ENCODE measurements at places on chromosomes 12 and 14.

- DNase-seq, result no peak
These were observed 43.2 kb downstream of the CCDC88C start for GRCh38 chr14:91374287-91374878.

DNA sequence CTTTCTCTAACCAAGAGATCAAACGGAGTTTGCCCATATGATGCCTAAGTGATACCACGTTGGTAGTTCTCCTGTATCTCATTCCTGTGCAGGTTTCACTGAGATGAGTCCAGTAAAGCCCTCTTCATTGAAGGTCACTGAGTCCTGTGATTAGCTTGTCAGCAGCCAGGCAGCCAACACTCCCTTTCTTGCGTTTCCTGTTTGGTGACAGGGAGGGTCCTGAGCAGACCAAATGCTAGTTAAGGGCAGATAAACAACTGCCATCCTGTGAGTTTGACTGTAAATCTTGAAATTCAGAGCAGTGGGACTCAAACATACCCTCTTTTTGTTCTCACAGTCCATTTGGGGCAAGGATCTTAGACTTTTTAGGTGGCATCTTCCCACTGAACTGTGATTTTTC is 39.4 kb downstream of the ZNF641 start:
- no peak for DNase-seq

DNA sequence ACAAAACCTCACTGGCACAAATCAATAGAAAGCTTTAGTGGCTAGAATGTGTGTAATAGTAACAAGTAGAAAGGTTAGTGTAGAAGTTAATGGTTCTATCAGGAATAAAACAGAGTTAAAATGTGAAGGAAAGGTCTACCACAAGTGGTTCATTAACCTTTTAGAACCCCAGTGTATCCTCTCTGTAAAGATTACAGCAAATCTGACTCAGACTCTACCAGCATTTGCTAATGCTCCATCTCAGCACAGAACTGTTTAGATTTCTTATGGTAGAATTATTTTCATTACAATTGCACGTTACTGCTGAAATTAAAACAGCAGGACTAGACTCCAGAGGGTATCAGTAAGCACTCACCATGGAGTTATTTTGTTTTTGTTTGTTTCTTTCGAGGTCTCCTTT is 609.0 kb upstream of the LMO3 start:
- DNase-seq, result no peak

DNA sequence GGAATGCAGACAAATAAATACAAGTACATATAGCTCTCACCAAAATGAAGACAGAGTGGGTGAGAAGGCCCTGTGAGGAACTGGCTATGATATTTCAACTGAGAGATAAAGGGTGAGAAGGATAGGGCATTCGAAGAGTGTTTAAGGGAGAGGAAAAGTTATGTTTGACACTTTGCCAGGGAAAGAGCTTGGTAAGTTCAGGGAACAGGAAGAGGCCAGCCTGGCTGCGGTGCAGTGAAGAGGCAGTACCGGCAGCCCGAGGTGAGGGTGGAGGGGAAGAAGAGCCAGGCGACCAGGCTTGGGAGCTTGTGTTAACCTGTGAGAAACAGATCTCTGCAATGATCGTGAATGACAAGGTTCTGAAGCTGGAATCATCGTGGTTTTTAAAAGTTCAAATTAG is 84.7 kb upstream of the RFX4 start:
- DNase-seq, result no peak

DNA sequence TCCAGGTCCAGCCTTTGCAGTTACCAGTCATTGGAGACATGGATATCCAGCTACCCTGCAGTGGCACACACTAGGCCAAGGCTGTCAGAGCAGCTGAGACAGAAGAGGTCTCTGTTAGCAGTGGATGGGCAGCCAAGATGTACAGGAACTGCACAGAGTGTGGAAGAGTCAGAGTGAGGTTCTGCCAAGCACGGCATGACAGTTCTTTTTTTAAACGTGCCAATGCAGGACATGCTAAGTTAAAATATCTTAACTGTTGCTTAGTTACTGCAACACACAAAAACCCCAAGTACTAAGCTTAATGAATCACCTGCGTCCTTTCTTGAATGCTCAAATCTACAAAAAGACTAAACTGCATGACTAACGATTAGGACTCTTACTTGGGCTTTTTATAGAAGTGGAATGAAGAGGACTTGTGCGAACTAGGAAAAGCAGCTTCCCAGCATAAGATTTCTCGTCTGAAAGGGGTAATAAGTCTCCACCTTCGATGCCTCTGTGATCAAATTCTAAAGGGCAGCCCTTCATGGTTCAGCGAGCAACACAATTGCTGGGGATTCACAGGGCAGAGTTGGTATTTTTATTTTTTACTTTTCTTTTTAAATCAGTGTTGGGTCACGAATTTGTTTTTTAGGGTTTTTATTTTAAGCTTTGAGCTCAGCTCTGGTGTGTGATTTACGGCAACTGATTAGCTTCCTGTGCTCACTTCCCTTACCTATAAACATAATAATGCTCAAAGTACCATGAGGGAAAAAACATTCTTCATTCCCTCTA is 20.6 kb downstream of the MAPK1IP1L start:
- no peak for DNase-seq

GRCh38 chr14:63277591-63278183 is 41.0 kb downstream of the GPHB5 start:
- DNase-seq, result no peak

DNA sequence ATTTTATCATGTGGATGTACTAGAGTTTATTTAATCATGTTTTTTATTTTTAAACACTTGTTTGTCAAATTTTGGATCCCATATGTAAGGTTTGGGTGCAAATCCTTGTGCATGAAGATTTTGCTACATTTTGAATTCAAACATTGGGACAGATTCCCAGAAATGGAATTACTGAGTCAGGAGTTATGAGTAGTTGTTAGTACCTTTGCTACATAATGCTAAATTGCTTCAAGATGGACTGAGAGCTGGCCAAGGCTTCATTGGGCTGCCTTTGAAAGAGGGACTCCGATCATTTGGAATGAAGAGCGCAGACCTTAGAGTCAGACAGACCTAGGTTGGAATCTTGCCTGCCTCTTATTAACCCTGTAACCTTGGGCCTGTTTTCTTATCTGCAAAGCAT is 154.9 kb upstream of the PWP1 start:
- no peak for DNase-seq

- no peak for DNase-seq
These were observed 230.8 kb upstream of the NPAS3 start for GRCh38 chr14:32707742-32708500.

DNA sequence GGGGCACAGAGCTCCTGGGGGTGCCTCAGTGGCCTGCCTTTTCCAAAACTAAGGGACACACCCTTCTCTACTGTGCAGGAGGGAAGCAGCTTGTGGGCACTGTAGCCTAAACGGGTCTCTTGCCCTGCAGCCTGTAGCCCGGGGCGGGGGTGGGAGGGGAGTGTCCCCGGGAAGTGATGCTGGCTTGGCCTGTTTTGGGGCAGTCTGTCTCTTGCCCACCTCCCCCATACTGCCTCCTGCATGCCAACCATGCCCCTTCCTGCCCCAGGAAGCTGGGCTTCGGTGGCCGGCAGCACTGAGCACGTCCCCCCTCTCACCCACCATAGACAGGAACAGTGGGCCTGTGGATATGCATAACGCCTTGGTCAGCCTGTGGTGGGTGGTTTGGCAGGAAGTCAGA is 43.4 kb downstream of the PRIMA1 start:
- DNase-seq, result no peak

DNA sequence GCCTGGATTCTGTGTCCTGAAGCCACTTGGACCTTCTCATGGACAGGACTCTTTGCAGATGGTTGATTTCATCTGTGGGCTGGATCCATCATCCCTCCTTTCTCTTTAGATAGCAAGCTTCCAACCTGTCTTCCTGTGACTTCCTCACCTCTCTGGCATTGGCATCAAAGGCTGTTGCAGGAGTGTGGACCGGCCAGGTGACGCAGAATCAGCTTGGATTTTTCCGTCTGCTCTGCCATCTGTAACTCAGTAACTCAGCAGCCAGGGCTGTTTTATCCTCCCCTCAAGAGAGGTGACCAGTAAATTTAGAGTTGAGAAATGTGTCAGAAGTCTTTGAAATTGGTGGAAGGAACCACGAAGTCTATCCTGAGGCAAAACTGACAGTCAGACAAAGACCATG is 701.7 kb upstream of the TMEM132C start:
- no peak for DNase-seq

DNA sequence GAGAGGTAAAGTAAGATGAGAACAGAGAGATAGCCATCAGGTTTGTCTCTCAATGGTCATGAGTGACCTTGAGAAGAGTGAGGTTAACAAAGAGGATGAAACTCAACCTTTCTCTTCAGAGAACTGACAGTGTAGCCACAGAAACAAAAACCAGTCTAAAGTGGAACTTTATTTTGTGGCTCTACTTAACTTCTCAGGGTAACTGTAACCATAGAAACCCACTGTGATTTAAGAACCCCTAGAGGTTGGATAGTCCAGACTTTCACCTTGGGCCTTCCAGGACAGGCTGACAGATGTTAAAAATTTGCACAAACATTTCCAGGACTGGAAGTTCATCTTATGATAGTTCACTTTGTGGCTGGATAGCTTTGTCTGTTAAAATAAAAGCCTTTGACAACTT is 48.5 kb downstream of the ATP23 start:
- DNase-seq, result no peak

DNA sequence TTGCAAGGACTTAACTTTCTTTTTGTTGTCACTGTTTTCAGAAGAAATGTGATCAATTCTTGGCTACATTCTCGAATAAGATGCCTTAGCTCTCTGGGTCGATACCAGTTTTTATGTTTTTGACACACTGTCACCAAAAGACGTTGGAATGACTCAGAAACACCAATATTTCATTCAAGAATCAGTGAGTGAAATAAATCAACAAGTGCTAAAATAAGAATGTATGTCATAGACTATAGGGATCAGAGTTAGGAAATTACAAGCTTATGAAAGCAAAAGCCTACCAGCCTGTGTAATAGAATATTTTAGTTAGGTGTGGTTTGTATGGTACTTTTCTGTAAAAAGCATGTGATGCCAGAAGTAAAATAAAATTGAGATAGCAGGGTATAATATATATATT is 17.8 kb downstream of the PPHLN1 start:
- DNase-seq, result no peak

GRCh38 chr12:106010741-106011140 is 128.0 kb downstream of the NUAK1 start:
- no peak for DNase-seq
